Right lobe of liver (tissue), 6 donors: ENCODE measurements at places on chromosomes 6 and 20. TPM values are rescaled to one million over a fixed set of nuclear protein-coding genes. Genes with fewer than 3 reads are reported as not detected.

GRCh38 chr6:49464691-49465090 lies 1.5 kb downstream of the CENPQ start:
- H3K36me3 ChIP-seq: no peaks in the 10 kb centered on the region
- DNase-seq: no peak
- H3K4me1 ChIP-seq: no peaks in the 10 kb centered on the region
- no peaks in the 10 kb centered on the region for H3K27me3 ChIP-seq

DNA sequence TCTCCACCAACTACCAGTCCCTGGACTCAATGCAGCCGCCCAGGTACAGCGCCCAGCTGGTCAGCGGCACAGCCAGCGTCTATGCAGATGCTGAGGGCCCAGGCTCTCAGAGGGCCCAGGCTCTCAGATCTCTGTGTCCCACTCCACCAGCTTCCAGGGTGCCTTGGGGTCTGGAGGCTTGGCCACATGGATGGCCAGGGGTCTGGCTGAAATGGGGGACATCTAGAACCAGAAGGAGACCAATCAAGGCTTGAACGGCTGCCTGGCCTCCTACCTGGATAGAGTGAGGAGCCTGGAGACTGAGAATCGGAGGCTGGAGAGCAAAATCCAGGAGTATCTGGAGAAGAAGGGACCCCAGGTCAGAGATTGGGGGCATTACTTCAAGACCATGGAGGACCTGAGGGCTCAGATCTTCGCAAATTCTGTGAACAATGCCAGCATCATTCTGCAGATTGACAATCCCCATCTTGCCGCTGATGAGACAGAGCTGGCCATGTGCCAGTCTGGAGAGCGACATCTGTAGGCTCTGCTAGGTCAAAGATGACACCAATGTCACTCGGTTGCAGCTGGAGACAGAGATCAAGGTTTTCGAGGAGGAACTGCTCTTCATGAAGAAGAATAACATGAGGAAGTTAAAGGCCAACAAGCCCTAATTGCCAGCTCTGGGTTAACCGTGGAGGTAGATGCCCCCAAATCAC lies 44.1 kb upstream of the GRM4 start:
- H3K27ac ChIP-seq: no peak overlapping the region
- no peaks in the 10 kb centered on the region for H3K4me1 ChIP-seq
- no peak for DNase-seq
- no peak overlapping the region for H3K4me3 ChIP-seq
- H3K36me3 ChIP-seq: no peaks in the 10 kb centered on the region
- no peaks in the 10 kb centered on the region for H3K27me3 ChIP-seq

DNA sequence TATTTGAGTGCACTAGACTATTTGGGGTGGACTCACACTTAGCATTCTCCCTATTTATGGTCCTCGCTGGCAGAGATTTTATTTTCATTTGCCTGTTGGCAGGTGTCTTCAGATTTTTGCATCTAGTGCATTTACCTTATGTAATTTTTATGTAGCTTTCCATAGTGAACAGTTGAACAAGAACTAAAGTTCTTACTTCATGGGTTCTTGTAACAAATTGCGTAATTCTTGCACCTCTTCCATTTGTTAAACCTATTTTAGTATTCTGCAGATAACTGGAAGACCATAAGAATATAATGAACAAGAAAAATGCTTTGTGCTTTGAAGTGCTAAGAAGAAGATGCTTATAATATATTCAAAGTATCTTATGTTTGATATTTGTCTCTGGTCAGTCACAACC lies 252.8 kb upstream of the MMS22L start:
- H3K36me3 ChIP-seq: no peaks in the 10 kb centered on the region
- no peak overlapping the region for H3K4me3 ChIP-seq
- no peaks in the 10 kb centered on the region for H3K27me3 ChIP-seq
- DNase-seq: no peak
- no peak overlapping the region for H3K27ac ChIP-seq

The MACROD2 gene
- 5.0 TPM for total RNA-seq

The WFDC10B gene
- not detected for total RNA-seq

The PGC gene
- 0.31 TPM for total RNA-seq

The TSHZ2 gene
- total RNA-seq: 18.3 TPM
